ENCODE measurements at places on chromosomes 5 and 9. TPM values are rescaled to one million over a fixed set of nuclear protein-coding genes. Genes with fewer than 3 reads are reported as not detected.

GPR150 gene
- 0.33 TPM for total RNA-seq

SHOC1 gene
- not detected for total RNA-seq

GNE gene
- total RNA-seq, result 12.3 TPM

NUTM2G gene
- not detected for total RNA-seq

PLPP7 gene
- total RNA-seq, result 2.6 TPM

PGM5 gene
- 3.2 TPM for total RNA-seq

ARID3C gene
- total RNA-seq, result 0.33 TPM

TSSK1B gene
- under 0.01 TPM for total RNA-seq

IL5 gene
- total RNA-seq, result not detected

DBH gene
- total RNA-seq, result not detected

ZNF483 gene
- total RNA-seq, result 2.9 TPM

MCC gene
- total RNA-seq, result 21.3 TPM

PDE6A gene
- under 0.01 TPM for total RNA-seq

PAIP2 gene
- 56.7 TPM for total RNA-seq

KLHL9 gene
- 34.0 TPM for total RNA-seq

PCDHA11 gene
- total RNA-seq, result 0.10 TPM

CDC42SE2 gene
- total RNA-seq, result 40.2 TPM

SGCD gene
- total RNA-seq, result 0.19 TPM

All from vein endothelial cell (primary cell).